ENCODE measurements at places on chromosomes 2 and 18.

- no peak for DNase-seq
Observed at GRCh38 chr2:69057660-69058059, 44.7 kb downstream of the ANTXR1 start.

- no peak for DNase-seq
Observed at GRCh38 chr2:134499307-134499926, 219.4 kb downstream of the TMEM163 start.

DNA sequence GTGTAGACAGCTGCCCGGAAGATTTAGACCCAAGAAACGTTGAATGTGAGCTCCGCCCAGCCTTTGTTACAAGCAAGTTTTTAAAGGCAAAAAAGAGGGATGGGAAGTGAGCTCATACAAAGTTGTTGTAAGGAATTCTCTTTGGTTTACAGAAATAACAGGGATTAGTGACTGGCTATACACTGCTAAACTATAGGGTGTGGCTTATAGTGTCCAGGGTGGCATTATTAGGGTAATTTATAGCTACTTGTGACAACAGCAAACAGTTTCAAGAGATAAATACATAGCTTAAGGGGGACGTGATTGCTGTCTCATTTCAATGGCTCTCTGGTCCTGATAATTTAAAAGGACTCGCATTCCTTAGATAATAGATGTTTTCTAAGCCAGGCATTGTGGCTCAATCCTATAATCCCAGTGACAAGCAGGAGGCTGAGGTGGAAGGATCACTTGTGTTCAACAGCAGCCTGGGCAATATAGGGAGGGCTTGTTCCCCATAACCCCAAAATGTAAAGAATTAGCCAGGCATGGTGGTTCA lies 66.5 kb upstream of the TGIF1 start:
- DNase-seq: no peak

DNA sequence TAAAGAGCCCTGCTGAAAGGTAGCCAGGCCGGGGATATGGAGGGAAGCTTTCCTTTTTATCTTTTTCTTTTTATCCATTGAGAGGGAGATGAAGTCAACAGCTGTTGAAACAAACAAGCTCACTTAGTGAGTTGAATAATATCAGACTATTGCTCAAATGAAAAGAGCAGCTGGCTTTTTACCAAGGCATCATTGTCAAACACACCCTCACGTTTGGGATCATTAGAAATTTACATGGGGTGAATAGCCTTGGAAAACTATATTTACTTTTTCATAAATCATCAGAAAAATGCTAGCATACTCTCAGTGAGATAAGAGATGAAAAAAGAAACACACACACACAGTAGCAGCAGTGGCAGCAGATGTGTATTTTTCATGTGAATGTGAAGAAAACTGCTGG lies 71.5 kb upstream of the HNMT start:
- DNase-seq: no peak

GRCh38 chr2:160783474-160783873 lies 289.9 kb upstream of the RBMS1 start:
- DNase-seq: no peak

DNA sequence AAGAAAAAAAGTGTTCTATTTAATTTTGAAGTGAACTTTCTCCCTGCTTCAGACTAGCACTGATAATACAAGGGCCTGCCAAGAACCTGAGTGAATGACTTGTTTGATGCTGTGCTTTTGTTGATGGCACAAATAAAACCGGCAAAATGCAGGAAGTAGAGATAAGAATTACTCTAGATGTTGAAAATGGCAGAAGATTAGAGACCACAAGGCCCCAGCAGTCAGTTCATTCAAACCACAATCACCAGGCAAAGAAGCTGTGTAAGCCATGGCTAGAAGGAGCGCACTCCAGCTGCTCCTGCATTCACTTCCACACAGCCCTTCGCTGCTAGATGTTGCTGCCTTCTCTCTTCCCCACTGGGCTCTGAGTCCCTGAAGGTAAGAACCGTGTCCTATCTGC lies 297.1 kb downstream of the AGPS start:
- no peak for DNase-seq

DNA sequence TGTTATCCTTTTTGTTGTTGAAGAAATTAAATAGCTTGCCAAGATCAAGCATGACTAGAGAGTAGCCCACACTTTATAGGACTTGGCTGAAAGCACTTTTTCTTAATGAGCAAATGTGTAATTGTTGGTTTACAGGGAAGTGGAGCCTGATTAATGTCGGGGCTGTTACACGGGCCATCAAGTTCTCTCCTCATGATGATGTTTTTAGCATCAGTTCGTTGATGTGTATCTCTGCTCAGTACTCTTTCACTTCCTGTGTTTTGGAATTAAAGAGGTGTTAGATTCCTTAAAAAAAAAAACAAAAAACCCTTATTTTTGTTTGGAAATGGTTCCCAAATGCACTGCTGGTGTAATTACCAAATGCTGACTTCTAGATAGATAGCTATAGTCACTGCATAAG lies 114.2 kb downstream of the PTPRM start:
- DNase-seq: no peak

- DNase-seq: no peak
Observed at GRCh38 chr18:6414723-6415417, at the start of gene L3MBTL4. TSS of gene L3MBTL4 (minus strand) at chr18:6414911. CDS start at chr18:6311625, 103,286 bp downstream.

- DNase-seq: no peak
Observed at GRCh38 chr2:159225025-159226016, 61.2 kb downstream of the WDSUB1 start.

DNA sequence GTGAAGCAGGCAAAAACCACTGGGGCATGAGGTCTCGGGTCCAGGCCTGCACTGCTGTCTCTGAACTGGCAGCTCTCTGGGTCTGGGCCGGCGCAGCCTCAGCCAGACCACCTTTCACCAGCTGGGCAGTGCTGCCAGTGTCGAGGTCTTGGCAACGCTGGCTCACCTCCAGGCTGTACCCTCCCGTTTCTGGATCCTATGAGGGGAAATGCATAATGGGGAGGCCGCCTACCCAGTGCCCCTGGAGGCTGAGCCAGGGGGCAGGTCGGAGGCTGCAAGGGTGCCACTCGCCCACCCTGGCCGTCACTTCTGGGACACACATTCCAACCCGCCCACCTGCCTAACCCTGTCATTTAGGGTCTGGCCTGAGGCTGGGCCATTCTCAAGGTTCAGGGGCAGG lies 24.6 kb downstream of the KIF1A start:
- no peak for DNase-seq

GRCh38 chr2:96143848-96144480 lies 1.3 kb downstream of the DUSP2 start:
- DNase-seq: no peak

GRCh38 chr2:216545359-216545758 lies 46.7 kb downstream of the RPL37A start:
- no peak for DNase-seq

DNA sequence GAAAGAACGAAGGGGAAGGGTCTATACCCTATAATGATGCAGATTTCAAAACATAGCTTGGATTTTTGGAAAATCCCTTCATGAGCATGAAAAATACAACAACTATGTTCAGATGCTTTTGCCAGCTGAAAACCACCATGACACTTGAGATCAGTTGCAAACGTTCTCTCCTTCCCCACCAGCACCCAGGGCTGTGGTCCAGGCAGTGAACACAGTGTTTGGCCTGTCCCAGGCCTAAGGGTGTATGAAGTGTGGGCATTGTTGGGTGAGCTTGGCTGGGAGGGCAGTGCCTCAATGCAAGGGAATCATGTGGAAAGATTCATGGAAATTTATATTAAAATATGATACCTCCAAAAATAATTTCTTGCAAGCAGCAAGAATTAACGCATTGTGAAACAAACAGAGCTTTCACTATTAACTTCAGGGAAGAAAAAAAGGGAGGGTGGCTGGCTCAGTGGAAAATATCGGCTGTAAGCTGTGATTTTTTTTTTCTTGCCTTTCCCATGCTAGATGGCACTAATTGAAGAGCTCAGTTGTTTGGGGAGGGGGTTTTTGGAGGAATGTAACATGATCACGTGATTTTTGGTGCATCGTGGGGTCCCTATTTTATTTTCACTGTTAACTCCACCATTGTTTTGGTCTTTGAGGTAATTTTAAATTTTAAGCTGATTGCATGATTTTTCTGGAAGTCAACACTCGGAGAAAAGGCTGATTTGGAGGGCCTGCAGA lies 52.0 kb downstream of the CDC42EP3 start:
- no peak for DNase-seq

DNA sequence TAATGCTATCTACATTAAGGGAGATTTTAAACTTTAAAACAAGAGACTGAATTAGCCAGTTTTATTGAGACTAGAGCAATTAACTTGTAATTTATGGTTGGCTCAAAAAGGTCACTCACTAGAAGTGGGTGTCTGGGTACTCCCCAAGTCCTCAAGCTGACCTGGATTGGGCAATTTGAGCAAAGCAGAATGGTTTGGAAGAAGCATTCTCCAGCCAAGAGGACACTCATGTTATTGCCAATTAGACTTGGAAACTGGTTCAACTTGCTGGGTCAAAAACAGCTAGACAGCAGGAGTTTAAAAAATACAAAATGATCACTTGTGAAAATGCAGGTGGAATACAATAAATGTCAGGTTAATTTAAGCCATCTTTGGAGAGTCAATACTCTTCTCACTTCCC lies 29.5 kb upstream of the MYO1B start:
- DNase-seq: no peak

DNA sequence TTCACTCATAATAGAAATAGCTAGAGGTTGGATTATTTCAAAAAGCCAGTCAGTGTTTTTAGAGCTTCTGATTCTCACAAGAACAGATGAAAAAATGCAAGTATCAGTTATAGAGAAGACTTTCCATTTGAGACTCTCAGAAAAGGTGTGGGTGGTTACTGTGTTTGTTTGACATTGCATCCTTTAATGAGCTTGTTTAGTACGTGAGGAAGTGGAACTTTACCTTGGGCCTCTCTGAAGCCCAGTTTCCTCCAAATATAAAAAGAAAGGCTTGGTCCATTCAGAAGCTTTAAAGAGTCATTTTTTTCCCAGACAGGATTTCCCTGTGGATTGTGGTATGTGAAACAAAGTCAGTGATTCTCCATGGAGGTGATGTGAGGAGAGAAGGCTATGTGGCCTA lies 89.9 kb upstream of the RANBP2 start:
- no peak for DNase-seq

DNA sequence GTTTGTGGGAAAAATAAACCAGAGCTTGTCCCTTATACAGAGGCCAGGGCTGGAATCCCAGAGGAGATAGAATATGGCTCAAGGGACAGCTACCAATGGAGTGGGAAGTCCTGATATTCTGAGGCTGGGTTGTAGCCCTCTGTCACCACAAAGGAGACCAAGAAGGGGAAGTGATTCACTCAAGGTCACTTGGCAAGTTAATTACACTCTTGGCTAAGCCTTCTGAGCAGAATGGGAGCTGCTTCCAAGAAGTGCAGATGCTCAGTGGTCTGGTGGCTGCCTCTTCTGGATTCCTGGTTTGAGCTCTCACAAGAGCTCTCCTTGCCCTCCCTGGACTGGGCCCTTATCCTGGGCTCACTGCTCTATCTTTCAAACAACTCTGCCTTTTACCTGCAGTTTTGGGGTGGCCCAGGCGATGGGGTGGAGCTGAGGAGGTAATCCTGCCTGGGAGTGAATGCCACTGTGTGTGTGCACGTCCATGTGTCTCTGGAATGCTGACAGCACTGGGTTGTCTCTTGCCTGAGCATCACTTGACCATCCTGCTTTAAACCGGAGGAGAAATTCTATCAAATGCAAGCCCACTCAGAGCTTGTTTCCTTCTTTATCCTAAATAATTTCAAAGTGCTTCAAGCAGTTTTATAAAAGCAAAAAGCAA lies 168.2 kb downstream of the KCNS3 start:
- DNase-seq: no peak

DNA sequence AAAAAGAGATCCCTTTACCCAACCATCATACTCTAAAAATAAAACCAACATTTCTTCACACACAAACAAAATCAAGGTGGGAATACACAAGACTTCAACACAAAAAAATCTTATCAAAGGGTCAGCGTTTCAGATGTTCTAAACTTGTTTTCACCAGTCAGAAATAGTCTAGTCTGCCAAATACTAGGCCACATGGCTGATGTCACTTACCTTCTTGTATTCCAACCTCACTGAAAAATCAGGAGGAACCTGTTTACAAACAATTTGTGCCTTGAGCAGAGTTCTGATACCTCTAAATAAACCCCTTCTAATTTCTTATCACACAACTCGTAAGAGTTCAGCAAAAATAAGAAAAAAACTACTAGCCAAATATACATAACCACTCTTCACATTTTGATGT lies 20.1 kb downstream of the FEZ2 start:
- DNase-seq: no peak

GRCh38 chr2:68943581-68944568 lies 8.8 kb downstream of the GKN2 start:
- DNase-seq: peak; percentile 68

DNA sequence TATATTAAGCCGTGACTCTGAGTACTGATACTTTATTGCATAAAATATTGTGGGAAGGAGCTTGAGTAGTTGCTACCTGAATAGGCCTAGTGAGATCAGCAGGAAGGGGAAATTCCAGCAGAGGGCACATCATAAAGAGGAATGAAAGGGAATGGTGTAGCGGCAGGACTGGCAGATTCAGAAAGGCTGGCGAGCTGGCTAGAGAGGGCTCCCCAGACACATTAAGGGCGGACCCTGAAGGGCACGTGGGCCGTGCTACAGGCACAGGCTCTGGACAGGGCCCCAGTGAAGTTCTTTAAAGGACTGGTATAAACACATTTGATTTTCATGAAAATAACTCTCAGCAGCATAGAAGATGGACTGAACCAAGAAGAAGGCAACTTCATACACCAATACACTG lies 43.0 kb downstream of the PTPN2 start:
- DNase-seq: no peak

DNA sequence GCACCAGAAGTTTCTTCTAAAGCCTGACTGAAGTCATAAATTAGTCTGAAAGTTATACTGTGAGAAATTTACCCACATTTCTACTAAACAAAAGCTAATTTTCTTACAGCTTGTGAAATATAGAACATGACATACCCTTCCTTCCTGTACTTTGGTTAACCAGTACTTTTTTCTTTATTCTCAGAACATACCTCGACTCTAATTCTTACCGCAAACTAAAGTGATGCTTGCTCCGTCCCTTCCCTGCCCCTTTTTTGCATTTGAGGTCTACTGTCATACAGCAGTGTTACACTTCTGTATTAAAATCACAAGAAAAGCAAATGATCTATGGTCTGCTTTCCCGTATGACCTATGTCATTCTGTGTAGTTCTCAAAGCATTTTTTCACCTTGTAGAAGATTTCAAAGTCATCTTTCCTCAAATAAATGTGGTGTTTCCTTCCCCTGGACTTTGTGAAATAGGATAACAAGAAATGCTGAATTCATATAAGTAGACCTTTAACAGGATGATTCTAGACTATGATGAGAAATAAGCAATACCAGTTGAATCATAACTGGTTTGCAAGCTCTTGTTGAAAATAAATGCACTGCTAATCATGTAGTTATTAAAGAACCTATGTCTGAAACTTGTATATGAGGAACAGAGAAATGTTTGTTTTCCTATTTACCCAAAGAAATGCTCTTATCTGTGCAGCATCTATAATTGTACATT lies 30.4 kb downstream of the CYTIP start:
- DNase-seq: no peak

GRCh38 chr2:174573621-174574081 lies 24.0 kb downstream of the WIPF1 start:
- no peak for DNase-seq

GRCh38 chr2:156411835-156412234 lies 24.3 kb upstream of the GPD2 start:
- DNase-seq: no peak

GRCh38 chr2:181252262-181253148 lies 204.7 kb upstream of the ITGA4 start:
- DNase-seq: no peak

- no peak for DNase-seq
Observed at GRCh38 chr2:240579071-240579762, 7.3 kb upstream of the CAPN10 start.

All from iPS DF 6.9 (cell line).